ENCODE measurements at places on chromosomes 1 and 21.

- no peak for DNase-seq
Observed at GRCh38 chr1:4117196-4117595, 217.1 kb upstream of the C1orf174 start.

DNA sequence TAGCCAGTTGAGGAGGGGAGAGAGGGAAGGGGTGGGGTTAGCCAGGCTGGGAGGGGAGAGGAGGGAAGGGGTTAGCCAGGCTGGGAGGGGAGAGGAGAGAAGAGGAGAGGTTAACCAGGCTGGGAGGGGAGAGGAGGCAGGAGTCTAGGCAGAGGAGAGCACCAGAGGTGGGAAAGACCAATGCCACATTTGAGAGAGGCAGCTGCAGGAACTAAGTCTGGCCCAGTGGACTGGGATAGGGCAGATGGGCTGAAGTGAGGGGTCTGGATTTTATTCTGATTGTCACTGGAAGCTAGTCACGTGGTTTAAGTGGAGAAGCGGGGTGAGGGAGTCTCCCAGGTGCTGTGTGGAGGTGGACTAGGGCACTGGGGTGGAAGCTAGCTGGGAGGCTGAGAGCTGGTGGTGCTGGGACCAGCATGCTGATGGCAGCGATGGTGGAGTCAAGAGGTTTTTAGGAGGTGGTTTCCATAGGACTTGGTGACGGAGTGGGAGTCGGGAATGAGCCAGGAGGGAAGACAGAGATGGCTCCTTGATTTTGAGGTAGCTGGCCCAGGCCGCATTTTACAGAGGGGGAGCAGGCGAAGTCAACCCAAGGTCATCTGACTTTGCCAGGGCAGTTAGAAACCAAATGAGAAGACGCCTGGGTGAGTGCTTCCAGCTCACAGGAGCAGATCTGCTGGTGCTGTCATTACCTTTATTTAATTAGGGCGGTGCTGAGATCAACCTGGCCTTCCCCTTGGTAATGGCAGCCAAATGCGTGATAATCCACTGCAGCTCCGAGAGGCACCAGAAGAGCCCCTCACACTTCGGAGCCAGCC, 42.8 kb downstream of the DISP3 start:
- no peak for DNase-seq

DNA sequence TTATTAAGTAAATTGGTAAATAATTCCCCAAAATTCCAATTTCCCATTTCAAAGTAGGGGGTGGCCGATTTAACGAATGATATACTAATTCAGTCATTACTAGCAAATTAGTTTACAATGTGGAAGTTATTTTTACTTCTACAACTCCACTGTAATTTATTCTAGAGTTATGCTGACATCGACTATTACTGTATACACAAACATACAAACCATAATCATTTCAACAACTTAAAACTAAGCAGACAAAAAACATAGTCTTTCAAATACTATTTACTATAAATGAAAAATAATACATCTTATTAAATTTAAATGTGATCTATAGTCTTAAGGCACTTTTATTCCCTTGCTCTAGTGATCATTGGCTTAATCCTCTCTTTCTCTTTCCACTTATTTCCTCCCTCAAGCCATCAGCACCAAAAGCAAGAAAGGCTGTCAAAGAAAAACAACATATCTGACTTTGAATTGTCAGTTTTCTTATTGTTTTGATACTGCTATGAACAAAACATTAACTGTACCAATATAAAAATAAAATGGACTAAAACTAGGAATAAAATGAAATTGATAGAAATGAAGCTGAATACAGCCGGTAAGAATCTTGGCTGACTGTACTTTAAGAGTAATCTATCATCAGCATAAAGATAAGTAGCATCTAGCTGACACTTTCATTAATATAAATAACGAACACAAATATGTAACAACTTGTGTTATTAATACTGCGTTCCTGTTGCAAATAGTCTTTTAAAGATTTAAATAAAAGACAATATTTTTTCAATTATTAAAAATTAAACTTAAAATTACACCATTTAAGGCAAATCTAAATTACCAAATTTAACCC, 4.1 kb downstream of the CDC42BPA start:
- DNase-seq, result no peak

- no peak for DNase-seq
Observed at GRCh38 chr1:192485692-192486436, 89.7 kb upstream of the RGS1 start.

- no peak for DNase-seq
Observed at GRCh38 chr1:203081465-203082230, 4.2 kb downstream of the MYOG start.

DNA sequence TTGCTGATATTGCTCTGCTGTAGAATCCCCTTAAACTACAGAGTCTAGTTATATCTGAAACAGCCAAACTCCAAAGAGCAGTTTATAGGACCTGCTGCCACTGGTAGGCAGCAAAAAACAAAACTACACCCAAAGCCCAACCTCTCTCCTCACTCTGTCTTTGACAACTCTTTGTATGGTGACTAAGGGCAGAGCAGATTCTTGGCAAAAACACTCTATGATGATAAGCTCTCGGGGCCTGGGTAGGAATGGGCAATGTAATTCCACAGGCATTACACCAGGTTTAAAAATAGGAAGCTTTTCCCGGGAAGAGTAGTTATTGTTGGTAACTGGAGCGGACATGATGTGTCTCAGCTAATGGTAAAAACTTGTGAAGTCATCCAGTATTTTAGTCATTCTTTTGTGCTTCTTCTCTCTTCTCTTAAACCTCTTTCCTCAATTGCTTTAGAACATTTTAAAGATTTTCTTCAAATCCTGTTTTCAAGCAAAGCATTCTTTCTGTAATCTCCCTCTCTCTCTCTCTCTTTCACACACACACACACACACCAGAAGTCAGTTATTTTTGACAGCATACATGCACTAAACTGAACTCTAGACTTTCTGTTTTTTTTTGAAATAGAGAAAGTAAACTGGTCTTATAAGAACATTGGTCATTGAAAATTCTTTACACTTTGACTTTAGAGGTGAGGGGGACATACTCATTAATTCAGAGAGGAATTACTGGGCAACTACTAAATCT, 193.5 kb downstream of the PAPPA2 start:
- no peak for DNase-seq

DNA sequence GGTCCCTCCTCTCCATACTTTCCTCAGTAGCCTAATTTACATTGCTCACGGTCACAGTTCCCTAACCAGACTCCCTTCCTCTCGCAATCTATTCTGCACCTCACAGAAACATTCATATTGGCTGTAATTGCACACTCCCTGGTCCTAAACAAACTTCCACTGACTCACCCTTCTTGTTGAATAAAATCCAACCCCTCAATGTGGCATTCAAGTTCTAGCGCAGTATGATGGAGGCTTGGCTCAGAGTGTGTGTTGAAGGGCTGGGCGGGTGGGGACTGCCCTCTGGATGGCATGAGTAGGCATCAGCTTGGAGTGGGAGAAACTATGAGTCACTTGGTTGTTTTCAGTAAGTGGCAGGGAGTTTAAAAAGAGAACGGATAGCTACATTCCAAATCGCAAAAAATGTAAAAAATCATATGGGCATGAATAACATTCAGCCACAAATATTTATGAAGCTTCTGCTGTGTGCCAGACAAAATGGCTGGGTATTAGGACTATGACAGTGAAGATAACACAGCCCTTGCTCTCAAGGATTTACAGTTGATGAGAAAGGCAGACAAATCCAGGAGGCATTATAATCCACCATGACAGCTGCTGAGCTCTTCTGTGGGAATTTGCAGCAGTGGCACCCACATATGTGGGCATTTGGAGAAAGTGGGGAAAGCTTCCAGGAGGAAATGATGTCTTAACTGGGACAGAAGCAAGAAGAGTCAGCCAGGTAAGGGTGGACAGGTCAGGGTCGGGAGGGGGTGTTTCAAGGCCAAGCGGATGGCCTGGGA, 42.2 kb upstream of the LYST start:
- DNase-seq, result no peak

DNA sequence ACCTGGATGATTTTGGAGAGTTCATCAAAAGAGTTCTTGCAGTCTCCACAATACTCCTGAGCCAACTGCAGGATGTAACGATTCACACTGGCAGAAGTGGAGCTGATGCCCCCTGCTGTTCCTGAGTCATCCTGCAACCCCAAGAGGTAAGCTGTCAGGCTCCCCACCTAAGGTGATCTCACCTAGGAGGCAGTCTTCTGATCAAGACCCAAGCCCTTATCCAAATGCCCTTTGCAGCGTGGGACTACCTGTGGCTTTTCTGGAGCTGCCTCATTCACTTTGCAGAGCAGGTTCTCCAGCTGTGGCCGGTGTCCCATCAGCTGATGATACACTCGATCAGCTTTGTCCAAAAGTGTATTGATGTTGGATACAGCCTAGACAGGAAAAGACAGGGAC, 96.4 kb downstream of the UBR4 start:
- no peak for DNase-seq

DNA sequence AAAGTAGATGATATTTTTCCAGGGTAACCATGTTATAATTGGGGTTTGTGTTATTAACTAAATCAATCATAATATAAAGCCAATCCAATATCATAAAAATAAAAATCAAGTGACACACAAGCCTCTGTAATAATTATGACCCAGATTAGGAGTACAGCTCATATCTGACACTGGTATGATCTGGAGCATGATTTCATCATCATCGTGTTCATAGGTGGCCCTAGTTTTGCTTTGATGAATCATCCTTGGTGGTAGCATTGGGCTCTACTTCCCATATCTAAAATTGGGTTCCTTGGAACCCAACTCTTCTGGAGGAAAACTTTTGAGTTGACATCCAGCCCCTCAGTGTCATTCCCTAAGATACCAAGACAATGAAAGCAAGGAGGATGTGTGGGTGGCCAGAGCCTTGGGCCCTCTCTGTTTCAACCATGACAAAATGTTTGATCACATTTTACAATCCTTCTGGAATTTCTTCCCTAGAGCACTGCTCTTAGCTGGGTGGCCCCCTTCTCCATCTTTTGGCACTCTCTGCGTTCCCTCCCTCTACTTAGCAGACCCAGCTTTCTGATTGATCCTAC, 37.0 kb upstream of the ENAH start:
- DNase-seq, result no peak

DNA sequence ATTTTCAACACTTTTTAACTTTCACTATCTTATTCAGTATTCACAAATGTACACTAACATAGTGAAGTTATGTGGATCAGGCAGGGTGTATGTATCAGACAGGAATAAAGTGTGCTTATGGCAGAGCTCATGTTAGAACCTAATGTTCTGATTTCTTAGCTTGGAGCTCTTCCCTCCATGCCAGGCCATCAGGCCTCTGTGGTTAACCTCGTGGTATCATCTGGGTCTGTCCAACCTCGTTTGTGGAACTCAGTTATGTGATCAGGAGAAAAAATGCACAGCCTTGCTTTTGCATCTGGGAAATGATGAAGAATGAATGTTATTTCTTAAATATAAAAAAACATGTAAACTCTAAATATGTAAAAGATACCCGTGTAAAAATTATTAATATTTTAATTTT, 86.9 kb downstream of the MPZL1 start:
- no peak for DNase-seq

- DNase-seq, result no peak
Observed at GRCh38 chr1:89603651-89604413, 29.1 kb upstream of the LRRC8C start.

DNA sequence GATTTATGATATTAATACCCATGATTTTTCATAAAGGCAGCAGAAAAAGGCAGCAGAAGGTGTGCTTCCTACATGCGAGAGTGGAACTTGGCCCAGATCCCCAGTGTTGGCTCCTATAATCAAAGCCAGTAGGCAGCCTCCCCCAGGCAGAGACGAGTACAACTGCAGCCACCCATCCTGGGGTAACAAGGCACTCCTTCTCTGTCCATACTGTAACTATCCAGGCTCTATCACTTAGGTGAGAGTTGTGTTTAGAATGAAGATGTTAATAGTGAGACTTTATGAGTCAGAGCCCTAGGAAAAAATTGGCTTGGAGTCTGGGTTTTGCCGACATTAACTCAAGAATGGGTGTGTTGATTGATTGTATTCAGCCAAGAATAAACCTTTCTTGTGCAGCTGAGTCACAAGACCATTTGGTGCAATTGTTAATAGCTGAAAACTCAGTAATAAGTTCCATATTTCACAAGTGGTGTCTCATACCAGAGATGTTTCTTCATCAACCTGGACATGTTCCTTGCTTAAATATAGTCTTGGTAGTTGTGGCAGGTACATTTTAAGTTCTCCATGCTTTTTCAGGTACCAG, 322.3 kb downstream of the DUSP10 start:
- DNase-seq, result no peak

DNA sequence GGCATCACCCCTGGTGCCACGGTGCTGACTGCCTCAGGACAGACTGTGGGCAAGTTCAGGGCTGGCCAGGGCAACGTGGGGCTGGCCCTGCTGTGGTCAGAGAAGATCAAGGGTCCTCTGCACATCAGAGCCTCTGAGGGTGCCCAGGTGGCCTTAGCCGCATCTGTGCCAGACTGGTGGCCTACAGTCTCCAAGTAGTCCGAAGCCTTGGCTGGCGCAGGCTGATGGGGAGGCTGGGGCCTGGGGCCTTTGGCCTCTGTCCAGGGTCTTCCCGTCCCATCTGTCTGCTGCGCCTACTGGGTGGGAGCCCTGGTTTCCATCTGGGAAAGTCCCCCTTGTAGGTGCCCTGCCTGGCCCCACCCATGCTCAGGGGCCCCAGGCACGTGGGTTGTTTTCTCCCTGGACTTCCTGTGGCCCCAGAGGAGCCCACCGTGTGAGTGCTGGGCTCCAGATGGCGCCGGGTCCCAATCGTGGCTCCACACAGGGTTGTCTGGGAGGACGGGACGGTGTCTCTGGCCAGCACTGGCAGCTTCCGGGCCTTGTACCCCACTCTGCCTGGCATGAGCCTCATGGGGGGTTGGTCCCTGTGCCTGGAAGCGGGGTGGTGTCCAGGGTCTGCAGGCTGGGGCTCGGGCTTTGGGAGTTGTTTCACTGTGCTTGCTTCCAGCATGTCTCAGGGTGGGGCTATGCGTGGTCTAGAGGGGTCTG, 9.9 kb downstream of the IBA57 start:
- DNase-seq, result no peak

DNA sequence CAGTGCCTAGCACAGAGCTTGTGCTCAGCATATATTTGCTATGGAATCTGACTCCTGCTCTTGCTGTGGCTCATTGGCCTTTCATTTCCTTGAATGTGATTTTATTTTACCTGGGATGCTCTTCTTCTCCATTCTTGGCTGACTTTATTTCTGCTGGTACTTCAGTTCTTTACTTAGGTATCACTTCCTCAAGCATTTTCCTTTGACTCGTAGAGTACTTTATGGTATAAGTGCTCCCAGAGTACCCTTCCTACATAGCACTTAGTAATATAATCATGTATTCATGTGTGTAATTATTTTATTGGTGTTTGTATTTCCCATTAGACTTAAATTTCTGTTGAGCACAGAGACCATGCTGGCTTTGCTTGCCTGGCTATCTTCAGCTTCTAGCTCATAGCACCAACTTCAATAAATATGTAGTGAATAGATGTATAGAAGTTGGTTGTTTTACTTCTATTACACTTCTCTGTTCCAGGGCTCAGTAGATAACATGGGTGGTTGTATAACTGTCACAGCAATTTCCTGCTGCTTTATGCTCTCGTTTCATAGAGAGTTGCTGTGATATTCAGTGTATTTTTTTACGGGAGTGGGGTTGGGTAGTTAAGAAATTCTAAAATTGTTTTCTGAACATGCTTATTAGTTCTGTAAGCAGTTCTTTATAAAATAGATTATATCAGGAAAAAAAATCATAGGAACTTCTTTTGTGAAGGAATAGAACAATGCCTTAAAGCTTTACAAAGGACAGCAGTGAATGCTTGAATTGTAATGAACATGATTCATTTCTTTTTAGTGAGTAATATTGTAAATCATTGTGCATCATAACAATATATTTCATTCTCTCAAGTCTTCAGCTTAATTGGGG, 112.2 kb downstream of the NEK7 start:
- no peak for DNase-seq

- DNase-seq, result no peak
Observed at GRCh38 chr21:40270047-40270446, 402.8 kb downstream of the PCP4 start.

- DNase-seq, result no peak
Observed at GRCh38 chr21:44525391-44526095, 14.5 kb downstream of the KRTAP10-1 start.

All from GM06990 (cell line).